ENCODE measurements at places on chromosomes 1 and 21.

- DNase-seq = no peak
Measured at GRCh38 chr21:39670701-39671100, 58.0 kb downstream of the B3GALT5 start.

GRCh38 chr1:23215751-23216449, 1.4 kb downstream of the HTR1D start:
- DNase-seq = no peak

DNA sequence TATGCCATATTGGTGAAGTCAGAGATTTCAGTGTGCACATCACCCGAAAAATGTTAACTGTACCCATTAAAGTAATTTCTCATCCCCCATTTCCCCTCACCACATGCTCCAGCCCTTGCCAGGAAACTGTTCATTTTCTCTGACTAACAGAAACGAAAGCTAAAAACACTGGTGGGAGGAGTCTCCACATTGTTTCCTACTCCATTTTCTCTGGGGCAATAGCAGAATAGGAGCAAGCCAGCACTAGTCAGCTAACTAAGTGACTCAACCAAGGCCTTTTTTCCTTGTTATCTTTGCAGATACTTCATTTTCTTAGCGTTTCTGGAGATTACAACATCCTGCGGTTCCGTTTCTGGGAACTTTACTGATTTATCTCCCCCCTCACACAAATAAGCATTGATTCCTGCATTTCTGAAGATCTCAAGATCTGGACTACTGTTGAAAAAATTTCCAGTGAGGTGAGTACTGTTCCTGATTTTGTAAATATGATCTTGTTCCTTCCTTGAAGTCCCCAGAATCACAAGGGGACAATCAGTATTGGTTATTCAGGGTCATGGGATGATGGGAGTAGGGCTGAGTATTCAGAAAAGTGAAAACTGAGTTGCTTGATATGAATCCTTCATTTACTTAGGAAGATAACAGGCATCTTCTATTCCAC, at the start of gene IFI16:
Gene IFI16 (plus strand): TSS at position 204 of the 658 bp plus-strand sequence. CDS start 4,774 bp downstream, outside the sequence.
- peak; percentile 26 for DNase-seq

GRCh38 chr1:21837476-21837875, 25.4 kb downstream of the LDLRAD2 start:
- DNase-seq = no peak

DNA sequence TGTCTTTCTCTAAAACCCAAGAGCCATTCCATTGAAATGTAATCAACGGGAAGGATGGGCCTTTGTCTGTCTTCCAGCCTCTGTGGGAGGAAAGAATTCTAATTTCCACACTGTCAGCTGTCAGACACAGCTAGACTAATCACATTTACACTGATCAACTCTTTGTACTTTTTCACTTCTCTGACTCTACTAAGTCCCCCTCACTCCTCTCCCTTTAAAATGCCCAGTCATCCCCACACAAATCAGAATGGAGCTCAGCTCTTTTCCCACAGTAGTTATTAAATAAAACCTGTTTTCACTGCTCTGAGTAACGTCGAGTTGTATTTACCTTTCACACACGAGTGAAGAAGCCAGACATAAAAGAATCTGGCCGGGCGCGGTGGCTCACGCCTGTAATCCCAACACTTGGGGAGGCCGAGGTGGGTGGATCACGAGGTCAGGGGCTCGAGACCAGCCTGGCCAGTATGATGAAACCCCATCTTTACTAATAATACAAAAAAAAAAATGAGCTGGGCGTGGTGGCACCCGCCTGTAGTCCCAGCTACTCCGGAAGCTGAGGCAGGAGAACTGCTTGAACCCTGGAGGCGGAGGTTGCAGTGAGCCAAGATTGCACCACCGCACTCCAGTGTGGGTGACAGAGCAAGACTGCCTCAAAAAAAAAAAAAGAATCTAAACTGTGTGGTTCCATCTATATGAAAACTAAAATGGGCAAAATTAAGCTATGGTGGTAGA, 13.3 kb downstream of the ZBTB8OS start:
- no peak for DNase-seq

- DNase-seq = no peak
Measured at GRCh38 chr1:84367219-84367618, 31.1 kb upstream of the DNASE2B start.

GRCh38 chr1:112614460-112615065, 4.4 kb downstream of the ST7L start:
- no peak for DNase-seq

DNA sequence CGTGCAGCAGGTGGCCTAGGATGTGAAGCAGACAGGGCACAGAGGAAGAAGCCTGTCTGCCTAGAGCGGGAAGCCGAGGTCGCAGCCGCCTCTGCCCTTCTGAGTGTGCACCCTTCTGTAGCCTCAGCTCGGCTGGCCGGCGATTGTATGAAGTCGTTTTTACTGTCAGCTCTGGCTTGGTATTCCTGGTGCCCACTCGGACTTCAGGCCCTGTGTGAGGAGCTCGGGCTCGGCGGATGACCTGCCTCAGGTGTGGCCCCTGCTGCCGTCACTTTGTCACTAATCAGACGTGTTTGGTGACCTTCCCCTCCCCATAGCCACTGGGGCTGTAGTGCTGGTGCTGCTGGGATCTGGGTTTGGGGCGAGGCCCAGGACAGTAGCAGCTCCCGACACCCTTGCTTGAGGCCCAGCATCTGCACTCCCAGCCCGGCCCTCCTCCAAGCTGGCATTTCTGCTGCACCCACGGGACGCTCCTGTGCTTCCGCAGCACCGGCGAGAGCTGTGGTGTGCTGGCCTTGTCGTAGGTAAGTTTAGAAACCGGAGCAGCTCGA, 18.1 kb downstream of the SLX9 start:
- no peak for DNase-seq

DNA sequence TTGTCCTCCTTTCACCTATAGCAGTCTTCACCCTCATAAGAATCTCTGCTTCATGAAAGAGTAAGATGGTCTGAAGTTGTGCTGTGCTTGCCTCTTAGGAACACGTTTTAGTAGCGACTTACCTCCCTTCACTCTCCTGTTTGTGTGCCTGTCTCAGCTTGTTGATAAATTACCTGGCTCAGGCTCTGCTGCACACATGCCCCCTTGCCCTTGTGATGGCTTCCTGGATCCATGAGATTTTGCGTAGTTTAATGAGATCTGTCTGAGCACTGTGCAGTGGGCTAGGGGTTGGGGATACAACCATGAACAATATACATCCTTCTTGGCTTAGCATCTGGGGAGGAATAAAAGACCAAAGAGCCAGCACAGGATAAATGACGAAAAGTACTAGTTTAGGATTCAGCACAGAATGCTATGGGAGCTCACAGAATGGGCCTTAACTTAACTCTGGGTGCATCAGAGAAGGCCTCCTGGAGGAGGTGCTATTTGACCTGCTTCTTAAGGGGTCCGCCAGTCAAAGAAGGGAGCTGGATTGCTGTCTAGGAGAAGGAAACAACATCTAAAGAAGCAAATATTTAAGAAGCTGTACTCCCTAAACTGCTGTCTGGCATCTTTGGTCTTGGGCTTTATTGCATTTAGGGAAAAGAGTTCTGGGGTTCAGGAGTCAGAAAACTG, 175.7 kb upstream of the PLXNA2 start:
- DNase-seq = no peak

DNA sequence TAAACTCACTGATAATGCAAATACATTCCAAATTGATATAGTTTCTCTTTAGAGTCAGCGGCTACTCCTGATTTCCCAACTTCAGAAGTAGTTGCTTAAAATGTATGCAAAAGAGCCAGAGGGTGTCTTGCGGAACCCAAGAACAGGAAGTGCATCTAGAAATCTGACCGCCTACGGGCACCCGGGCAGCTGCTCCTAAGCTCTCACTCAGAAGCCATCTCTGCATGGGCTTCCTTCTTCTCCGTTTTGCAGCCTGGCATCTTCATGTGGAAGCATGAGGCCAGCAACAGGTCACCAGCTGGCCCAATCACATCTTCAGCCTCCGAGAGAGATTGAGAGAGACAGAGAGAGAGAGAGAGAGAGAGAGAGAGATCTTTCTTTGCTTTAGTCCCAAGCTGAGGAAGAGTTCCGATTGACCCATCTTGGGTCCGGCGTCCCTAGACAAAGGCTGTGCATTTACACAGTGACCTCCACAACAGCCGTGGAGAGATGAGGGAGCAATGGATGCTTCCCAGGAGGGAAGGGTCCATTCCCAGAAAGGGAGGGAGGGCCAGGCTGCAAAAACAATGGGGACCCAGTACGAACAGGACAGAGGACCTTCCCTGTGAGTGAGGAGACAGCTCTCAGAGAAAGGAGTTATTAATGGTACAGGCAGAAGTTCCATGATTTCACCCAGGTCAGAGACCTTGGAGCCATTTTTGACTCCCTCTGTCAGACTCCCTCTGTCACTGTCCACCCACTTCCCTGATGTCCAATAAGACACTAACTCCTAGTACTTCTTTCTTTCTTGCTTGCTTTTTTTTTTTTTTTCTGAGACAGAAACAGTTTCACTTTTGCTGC, 28.2 kb upstream of the SLC30A1 start:
- DNase-seq = no peak

- no peak for DNase-seq
Measured at GRCh38 chr1:190067592-190067991, 410.1 kb downstream of the BRINP3 start.

- no peak for DNase-seq
Measured at GRCh38 chr1:95582191-95582590, 348.2 kb downstream of the RWDD3 start.
